Osteocyte (in vitro differentiated cells): ENCODE measurements at places on chromosomes 1 and 21. TPM values are rescaled to one million over a fixed set of nuclear protein-coding genes. Genes with fewer than 3 reads are reported as not detected.

- DNase-seq, result no peak
These were observed 24.4 kb downstream of the PLXNA2 start for GRCh38 chr1:208219659-208220282.

TAS1R1 gene
- not detected in 2 replicates for total RNA-seq

- no peak for DNase-seq
These were observed 201.5 kb downstream of the PDE4B start for GRCh38 chr1:65994223-65994622.

SPATC1L gene
- total RNA-seq, result 17.5 and 18.9 TPM in 2 replicates

SPRR5 gene
- not detected in 2 replicates for total RNA-seq

RHOU gene
- 2.3 and 2.4 TPM in 2 replicates for total RNA-seq

CASZ1 gene
- total RNA-seq, result 1.2 and 1.8 TPM in 2 replicates

DNA sequence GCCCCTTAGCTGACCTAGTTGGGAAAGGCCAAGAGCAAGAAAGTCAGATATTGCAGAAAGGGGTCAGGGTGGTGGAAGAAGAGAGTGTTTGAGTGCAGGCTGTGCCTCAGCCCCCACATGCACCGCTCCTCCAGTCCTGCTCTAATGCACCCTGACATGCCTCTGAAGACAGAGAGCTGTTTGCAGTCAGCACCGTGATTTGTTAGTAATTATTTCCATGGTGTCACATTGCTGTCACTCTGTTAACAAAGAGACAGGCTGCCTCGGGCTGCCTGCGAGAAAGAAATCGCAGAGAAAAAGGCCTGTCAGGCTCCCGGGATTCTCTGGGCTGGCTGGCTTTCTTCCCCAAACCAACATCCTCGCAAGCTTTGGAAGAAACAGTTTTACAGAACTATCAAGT is 58.3 kb downstream of the ERI3 start:
- DNase-seq, result no peak

DNA sequence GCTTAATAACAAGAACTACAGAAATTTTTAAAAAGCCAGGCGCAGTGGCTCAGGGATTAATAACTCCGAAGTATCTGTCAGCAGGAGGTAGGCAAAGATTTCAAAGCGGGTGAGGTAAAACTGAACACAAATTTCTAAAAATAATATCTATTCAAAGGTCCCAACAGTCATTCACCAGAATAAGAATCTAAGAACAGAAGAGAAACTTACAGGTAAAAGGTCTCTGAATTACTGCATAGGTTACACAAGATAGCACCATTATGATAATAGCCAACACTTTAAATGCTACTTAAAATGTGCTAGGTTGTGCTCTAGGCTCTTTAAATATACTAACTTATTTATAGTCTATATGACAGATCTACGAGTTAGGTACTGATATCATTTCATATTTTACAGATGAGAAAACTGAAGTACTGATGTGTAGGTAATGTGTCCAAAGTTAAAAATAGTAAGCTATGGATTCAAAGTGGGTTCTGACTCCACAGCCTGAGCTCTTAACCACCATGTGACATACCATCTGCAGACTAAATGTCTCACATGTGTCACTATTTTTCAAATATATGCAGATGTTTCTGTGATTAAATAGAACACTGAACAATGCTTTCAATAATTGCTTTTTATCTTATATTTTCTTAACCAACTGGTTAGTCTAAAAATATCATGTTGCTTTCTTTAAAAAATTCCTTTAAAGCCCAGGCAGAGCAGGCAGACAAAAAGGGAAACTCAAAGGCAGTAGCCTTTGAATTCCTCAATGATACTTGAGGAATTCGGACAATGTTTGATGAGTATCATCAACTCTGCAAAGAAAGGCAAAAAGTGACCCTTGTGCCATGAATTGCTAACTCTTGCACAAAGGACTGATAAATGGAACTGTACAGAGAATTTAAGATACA is 80.5 kb upstream of the TTC39A start:
- no peak for DNase-seq

DNA sequence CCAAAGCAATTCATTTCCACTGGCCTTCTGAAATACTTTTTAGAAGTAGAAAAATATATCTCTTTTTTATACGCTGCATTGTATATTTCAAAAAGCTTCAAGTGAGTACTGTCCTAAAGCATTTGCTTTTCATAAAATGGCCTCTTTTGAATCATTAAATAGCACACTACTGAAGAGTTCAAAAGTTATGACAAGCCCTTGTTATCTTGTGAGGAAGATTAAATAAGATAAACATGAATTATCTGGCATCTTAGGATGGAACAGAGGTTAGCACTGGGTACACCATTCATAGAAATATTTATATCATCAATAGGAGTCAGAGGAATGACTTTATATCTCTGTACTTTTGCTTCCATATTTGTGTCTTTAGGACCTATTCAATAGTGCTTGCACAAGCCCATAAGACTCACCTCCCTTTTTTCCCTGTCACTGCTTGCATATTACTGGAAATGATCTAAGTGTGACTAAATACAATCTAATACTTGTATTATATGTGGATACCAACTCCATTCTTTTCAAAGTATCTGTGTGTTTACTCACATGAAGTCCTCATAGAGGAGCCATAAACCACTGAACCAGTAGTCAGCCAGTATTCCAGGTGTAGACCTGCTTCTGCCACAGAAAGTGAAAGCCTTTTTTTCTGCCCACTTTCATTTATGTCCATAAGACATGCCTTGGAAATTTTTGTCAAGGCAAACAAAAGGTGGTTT is 274.2 kb upstream of the C1orf105 start:
- no peak for DNase-seq

TRNP1 gene
- total RNA-seq, result 33.7 and 36.3 TPM in 2 replicates

FAM167B gene
- 2.7 and 2.8 TPM in 2 replicates for total RNA-seq

- no peak for DNase-seq
These were observed 158.6 kb downstream of the MIS18A start for GRCh38 chr21:32120230-32120629.

DNA sequence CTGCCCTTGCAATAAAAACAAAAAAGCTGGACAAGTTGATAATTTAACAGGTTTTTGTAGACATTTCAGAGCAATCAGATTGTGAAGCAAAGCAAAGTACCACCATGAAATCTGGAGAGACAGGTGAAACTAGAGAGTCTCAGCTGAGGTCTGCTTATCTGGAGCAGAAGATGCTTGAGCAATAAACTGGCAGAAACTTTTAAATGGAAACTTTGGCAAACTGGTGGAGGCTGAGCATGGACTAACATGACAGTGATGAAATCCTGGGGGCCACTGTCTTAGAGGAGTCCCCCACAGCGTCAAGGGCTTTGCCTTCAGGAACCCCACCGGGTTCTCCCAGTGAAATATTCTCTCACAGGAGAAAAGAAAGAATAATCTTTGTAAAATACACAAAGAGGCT is 416.3 kb upstream of the B3GALT2 start:
- DNase-seq, result no peak

- DNase-seq, result no peak
These were observed 109.8 kb downstream of the ACBD6 start for GRCh38 chr1:180392427-180393145.
